Right renal pelvis (tissue), 4 donors: ENCODE measurements at places on chromosomes 6 and 20.

DNA sequence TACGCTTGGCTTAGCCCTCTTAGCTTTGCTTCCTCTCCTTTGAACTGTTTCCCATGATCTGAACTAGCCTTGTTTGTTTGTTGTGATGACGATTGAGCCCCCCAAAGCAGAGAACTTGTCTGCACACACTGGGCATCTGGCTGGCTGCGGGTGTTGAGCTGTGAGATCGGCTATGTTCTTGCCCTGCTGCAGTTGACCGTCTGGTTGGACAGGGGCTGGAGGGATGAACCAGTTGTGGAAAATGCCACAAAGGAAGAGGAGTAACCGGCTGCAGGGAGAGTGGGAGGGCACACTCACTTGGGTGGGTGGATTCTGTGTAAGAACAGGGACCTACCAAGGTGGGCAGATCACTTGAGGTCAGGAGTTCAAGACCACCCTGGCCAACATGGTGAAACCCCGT, 12.4 kb upstream of the RSPO4 start:
- DNase-seq: no peak

DNA sequence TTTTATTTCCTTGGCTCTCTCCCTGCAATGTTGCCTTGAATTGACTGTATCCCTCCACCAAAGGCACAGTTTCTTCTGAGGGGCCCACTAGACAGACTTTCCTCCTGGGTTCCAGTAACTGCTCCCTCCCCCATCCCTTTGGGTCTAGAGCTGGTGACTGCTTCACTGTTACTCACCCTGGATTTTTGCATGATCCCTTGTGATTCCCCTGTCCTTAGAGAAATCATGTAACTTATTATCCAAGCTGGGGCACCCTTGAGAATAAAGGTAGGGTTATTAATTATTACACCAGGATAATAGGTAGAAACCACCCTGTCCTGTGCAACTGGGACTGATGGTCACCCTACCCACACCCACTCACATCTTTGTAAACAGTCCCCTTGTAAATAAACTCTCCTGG, 67.5 kb upstream of the FYN start:
- DNase-seq: no peak

- DNase-seq: no peak
Observed at GRCh38 chr20:9514461-9515213, at the start of gene LAMP5. Gene LAMP5 (plus strand): TSS chr20:9514590. CDS start chr20:9514853, 263 bp downstream.

DNA sequence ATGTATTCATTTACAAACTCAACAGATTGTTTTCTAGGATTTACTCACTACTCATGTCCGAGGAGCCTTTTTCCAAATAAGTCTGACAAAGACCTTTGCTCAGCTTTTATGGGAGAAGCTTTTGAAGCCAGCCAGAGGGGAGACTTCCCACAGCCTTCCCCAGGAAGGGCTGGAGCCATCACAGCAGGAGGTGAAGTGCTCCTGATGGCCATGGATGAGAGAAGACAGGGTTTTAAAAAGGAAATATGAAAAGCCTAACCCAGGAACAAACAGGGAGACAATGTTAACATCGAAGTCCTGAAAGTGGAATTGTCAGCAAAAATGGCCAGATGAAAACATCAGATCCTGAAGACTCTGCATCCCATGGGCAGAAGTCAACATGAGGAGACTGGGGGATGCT, 11.6 kb upstream of the TAGAP start:
- no peak for DNase-seq

DNA sequence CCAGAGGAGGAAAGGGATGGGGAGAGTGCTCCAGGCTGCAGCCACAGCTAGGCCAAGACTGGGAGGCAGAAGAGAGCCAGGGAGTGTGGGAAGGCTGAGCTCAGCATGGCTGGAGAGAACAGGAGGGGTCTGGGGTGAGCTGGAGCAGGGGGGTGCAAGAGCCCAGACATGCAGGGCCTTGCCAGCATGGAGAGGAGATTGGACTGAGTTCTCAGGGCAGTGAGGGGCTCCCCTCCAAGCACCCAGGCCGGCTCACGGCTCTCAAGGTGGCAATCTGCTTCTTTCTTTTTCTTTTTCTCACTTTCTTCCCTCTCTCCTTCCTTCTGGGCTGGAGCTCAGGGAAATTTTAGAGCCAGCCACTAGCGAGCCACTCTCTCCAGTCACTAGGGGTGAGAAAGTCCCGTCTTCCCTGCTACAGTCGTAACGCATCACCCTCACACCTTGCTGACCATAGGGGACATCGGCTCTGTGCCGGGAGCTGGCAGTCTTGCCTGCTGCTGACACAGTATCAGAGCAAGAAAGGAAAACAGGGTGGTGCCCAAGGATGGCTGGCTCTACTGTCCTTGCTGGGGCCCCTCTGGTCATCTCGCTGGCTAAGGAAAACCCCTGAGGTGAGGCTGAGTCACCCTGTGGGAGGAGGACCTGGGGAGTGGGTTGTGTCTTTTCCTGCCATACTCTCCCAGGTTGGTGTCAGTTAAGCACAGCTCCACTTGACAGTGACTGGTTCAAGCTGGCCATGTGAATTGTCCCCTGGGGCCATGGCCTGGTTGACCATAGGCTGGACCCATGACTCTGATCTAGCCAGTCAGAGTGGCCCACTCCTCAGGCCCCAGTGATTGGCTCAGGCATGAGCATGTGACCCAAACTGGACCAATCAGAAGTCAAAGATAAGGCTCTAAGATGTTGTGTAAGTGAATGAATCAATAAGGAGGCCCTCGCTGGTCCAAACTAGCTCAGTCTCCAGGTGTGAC, 135.1 kb upstream of the PMEPA1 start:
- DNase-seq: no peak

DNA sequence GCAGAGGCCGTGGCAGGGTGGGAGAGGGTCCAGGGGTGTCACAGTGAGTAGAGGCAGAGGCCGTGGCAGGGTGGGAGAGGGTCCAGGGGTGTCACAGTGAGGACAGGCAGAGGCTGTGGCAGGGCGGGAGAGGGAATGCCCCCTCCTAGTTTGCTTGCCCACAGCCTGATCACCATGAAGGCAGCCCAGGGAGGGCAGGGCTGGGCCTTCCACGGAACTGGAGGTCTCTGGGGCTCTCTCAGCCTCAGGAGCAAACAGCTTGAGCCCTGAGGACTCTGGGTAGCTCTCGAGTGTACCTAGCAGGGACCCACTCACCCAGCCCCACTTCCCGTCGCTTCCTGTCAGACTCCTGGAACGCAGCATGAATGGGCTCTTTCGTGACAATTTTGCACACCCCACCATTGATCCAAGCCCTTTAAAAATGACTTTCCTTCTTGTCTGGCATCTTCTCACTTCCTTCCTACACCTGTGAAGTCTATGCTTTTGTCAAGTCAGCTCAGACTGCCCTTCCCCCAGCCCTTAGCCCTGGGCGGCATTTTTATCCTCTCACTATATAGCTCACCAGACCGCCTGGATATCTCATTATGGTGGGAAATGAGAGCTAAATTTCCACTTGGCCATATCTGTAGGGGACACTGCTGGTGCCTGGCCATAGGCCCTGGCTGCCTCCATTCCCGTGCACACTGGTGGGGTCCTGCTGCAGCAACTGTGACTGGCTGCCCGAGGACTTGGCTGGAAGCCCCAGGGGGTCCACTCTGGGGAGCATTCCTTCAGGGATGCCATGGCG, 140.3 kb downstream of the CDC5L start:
- no peak for DNase-seq

DNA sequence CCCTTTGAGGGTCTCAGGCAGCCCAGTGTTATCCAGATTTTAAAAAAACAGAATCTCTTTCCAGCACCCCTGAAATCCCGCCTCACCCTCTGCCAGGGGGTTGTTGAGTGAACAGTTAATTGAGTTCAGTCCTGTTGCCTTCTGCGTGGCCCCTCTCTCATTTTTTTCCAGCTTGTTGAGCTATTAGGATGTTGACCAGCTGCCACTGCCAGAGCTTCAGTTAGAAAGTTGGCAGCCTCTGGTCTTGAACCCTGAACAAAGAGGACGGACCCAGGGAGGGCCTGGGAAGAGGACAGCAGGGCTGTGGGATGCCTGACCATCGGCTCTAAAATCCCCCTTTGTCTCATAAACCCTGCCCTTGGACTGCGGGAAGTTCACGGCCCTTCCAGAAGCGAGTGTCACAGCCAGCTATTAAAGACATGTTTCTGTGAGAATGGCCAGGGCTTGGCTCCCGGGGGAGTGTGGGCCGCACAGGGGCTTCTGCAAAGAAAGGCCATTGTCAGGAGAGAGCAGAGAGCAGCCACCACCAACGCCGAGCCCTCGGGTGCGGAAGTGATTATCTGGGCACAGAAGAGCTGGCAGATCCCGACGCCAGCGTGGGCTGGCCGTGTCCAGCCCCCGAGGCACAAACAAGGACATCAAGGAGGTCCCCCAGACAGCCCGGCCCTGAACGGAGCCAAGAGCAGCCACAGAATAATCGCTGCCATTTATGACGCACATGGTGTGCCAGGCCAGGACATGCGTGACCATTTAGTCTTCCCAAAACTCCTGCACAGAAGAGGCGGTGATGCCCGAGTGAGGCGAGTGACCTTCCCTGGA, 189.0 kb downstream of the ANKRD60 start:
- no peak for DNase-seq

- DNase-seq: no peak
Observed at GRCh38 chr20:4135385-4136077, 120.2 kb upstream of the RNF24 start.

DNA sequence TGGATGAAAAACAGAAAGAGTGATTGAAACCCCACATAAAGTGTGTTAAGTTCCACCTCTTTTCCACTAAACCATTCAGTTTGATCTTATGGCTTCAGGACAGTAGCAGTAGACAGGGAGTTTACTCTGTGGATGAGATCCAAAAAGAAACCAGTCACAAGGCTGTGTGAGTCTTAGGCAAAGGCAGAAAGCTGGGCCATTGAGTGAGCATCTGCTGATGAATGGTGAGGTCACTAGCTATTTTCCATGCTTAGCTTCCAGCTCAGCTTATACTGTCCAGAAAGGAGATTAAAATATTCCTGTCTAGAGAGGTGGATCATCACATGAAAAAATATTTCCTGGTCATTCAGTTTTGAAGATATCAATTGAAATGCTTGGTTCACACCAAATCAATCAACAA, 1643.9 kb downstream of the HACE1 start:
- DNase-seq: no peak

- DNase-seq: no peak
Observed at GRCh38 chr6:84791233-84791632, 26.8 kb upstream of the TBX18 start.

GRCh38 chr6:64230530-64230929, 594.9 kb downstream of the PHF3 start:
- DNase-seq: no peak

GRCh38 chr6:125950293-125950692, 6.3 kb upstream of the HINT3 start:
- DNase-seq: no peak

GRCh38 chr20:39849664-39850063, 839.4 kb downstream of the MAFB start:
- no peak for DNase-seq

- DNase-seq: no peak
Observed at GRCh38 chr20:57749131-57749690, 39.4 kb upstream of the PMEPA1 start.

DNA sequence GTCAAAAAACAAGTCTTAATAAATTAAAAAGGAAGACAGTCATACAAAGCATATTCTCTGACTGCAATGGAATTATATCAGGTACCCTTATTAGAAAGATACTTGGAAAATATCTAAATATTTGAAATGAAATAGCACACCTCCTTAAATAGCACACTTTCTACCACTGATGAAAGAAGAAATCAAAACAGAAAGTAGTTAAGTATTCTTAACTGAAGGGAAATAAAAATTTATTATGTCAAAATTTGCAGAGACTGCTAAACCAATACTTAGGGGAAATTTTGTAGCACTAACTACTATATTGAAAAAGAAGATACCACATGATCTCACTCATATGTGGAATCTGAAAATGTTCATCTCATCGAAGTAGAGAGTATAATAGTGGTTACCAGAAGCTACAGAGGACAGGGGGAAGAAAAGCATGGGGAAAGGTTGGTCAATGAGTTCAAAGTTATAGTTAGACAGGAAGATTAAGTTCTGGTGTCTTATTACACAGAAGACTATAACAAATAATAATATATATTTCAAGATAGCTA, 112.2 kb downstream of the ASCC3 start:
- no peak for DNase-seq

GRCh38 chr20:3047486-3048419, 1.9 kb downstream of the MRPS26 start:
- DNase-seq: no peak

GRCh38 chr6:12459945-12460661, 169.9 kb downstream of the EDN1 start:
- DNase-seq: no peak

DNA sequence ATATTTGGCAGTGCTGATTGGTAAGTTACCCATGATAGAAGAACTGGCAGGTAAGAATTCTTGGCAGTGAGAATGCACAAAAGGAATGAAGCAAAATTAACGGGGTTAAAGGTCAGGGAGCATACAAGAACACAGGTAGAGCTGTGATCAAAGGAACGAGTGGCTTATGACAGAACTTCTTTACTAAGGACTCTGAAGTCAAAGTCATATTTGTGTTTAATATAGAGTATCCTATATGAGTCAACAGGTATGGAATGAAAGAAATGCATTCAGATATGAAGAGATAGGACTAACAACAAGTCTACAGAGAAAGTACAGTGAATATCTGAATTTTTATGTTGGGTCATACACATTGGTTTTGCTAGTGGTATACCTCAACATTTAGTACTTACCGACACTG, 209.0 kb upstream of the CITED2 start:
- no peak for DNase-seq

- no peak for DNase-seq
Observed at GRCh38 chr6:57342148-57342669, 24.8 kb downstream of the PRIM2 start.

DNA sequence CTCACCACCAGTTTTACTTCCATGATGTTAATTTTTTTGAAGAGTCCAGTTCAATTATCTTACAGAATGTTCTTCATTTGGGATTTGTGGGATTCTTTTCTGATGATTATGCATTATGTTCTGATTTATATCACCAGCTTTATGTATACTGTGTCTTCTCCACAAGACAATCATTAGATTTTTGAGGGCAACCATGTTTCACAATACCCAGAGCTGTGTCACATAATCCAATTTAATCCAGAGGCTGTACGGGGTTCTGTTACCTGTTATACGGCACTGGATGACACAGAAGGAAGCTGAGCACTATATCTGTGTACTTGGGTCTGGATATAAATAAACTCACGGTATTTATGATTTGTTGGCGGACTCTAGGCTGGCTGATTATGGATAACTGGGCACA, 41.6 kb upstream of the RPN2 start:
- no peak for DNase-seq

DNA sequence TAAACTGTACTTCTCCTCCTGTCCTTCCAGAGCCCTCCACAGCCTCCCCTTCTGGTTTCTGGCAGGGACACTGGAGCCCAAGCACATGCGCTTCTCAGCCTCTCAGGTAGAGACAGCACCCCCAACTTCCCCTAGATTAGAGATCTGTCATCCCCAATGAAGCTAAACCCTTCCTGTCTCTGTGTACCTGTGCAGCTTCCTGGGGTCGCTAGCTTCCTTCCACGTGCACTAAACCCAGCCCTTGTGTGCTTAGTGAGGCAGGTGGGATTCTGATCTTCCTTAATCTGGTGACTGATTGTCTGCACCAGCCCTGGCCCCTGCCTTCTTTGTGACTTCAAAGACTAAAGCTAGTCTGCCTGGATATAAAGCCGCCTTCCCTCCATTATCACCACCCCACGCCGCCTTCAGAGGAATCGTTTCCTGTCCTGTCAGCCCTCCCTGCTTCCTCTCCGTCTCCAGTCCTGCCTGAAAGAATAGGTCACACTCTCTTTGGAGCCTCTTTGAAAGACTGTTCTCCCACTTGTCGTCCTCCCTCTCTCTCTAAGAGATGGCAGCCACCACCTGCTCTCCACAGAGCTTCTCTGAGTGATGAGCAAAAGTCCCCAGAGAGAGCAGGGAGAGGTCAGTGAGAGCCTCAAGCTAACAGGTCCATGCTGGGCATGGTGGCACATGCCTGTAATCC, 27.5 kb downstream of the CAPN11 start:
- DNase-seq: no peak
